COR-L47 (cell line): ENCODE measurements at places on chromosomes 16 and 17.

DNA sequence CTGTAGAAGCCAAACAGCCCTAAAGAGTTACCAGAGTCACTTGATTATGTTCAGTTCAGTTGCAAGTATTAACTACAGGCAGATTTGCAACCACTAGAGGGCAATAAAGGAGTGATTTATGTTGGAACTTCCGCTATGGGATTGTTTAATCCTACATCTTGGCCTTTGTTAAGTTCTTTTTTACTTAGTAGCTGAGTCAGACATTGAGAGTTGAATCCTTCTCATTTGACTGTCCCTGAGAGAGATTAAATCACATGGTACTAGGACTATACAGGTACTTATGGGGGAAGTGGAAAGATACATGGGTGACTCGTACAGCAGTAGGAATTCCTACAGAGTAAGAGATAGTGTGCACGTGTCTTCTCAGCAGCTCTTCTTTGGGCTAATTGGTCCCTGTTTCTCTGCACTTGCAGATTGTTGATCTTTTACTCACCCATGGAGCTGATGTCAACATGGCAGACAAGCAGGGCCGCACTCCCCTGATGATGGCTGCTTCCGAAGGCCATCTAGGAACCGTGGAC is 40.3 kb downstream of the CYB561 start:
- peak; percentile 41 for DNase-seq

DNA sequence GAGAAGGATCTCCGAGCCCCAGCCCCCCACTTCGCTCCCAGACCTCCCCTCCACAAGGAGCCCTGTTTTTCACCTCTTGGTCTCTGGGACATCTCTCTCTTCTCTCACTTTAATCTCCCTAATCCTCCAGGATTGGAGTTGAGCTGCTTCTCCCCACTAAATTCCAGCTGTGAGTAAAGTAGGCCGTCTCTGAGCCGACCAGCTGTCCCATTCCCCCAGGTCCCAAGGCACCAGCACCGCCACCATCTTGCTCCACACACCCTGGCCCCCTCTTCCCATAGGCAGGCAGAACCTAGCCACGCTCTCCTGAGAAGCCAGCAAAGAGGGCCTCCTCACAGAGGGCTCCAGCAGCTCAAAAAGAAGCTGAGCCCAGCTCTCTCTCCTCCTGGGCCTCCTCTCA is 878 bp downstream of the DLG4 start:
- no peak for DNase-seq

DNA sequence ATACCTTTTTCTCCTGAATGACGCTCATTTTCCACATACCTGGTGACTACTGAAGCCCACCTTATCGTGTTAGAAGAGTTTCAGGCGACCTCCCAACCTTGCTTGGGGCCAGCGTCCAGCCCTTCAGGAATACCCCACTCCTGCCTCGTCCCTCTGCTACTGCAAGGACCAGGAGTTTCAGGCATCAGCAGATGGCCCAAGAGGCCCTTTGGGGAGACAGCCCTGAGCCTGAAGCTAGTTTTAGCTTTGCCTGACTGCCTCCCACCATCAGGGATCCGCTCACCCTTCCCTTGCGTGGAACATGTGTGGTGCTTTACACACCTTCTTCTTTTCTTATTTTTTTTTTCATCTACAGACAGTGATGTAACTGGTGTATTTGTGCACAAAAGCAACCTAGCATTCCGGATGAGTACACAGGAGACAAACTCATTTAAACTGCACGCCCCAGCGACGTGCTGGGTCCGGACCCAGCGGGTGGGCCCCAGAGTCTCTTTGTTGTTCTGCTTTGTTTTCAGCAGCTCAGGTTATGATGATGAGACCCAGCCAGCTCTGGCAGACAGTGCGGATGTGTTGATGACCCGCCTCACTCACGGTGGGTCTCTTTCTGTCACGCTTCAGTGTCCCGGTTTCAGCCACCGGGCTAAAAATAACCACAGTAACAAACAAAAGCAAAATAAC is 242.4 kb downstream of the C16orf95 start:
- no peak for DNase-seq

- no peak for DNase-seq
These were observed 31.1 kb upstream of the CARMIL2 start for GRCh38 chr16:67613808-67614207.

DNA sequence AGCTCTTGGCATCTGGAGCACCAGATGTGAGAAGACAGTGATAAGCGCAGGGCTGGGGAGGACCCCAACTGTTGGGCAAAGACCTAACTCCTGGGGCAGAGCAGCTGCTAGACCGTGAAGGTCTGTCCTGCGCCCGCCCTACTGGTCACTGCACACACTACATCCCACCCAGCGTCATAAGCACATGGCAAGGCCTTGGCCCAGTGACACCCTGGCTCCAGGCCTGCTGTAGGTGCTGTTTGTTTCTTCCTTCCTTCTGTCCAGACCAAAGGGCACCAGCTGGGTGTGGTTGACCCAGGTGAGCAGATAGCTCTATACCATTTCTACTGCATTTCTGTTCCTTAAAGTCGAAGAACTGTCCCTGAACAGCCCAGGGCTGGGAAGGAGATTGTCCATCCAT is 6.4 kb downstream of the TRPV3 start:
- DNase-seq: no peak

DNA sequence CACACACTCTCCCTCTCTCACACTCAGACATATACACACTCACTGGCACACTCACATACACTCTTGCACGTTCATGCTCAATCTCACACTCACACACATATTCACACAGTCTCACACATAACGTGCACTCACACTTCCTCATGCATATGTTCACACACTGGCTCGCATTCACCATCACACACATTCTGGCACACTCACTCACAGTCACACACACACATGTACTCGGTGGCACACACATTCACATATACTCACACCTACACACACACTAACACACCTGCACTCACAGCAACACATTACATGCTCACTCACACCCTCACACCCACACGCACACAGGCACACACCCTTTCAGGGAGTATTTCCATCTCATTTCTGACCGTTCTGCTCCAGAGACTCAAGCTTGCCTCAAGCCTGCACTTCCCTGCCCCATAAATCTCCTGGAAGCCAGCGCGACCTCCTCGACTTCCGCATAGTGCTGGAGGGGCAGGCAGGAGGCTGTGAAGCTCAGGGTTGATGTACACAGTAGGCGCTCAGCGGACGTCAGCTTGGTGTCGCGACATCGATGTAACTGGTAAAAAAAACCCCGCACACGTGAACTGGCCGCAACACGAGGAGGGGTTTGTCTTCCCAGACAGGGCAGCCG is 66.7 kb upstream of the FOXF1 start:
- DNase-seq: no peak

- DNase-seq: no peak
These were observed 115.1 kb upstream of the CCL2 start for GRCh38 chr17:34140006-34140405.

- peak; percentile 0 for DNase-seq
These were observed 297.5 kb downstream of the CA10 start for GRCh38 chr17:51860954-51861561.

- no peak for DNase-seq
These were observed 438 bp upstream of the KCNJ12 start for GRCh38 chr17:21375757-21376080.

DNA sequence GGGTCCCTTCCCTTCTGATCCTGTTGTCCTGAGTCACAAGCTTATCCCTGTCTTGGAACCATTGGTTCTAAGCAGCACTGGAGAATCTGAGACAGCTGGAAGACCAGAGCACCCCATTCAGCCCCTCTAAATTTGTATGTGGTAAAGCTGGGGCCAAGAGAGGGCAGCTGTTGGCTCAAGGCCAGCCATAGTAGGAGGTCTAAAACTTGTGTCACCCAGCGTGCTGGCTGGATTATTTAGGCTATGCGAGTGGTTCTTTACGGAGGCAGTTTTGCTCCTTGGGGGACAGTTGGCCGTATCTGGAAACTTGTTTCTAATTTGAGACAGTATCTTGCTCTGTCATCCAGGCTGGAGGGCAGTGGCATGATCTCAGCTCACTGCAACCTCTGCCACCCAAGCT is 69.6 kb upstream of the GSE1 start:
- no peak for DNase-seq

- no peak for DNase-seq
These were observed 361.0 kb downstream of the CDH13 start for GRCh38 chr16:82987767-82988166.

- no peak for DNase-seq
These were observed 143.2 kb downstream of the ITFG1 start for GRCh38 chr16:47317465-47318240.

GRCh38 chr17:64158406-64158805 is 28.5 kb upstream of the ERN1 start:
- DNase-seq: no peak

- no peak for DNase-seq
These were observed 42.1 kb downstream of the ITGAM start for GRCh38 chr16:31301708-31302400.

DNA sequence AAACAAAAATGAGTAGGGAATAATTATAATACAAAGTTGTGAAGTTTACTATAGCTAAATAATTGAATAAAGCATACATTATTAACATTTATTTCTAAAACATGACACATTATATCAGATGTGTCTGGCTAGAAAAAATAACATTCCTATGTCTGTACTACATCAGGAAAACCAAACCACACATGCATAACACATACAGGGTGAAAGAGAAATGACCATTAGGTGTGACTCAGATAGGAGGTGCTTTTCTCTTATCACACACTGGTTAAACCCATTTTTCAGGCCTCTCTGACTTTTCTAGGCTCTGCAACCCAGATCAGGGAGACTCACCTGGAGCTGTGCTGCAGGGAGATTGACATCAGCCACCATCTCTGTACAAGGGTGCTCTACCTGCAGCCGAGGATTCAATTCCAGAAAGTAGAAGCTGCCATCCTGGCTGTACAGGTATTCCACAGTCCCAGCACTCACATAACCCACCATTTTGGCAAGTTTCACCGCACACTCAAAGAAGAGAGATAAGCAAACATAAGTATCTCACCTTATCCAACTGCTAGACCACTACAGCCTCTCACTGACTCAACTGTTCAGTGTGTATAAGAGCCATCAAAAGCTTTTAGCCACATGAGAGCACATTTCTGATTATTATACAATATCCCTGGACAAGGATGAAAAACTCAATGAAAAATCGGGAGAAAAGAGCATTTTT is 116.6 kb upstream of the C17orf78 start:
- no peak for DNase-seq

DNA sequence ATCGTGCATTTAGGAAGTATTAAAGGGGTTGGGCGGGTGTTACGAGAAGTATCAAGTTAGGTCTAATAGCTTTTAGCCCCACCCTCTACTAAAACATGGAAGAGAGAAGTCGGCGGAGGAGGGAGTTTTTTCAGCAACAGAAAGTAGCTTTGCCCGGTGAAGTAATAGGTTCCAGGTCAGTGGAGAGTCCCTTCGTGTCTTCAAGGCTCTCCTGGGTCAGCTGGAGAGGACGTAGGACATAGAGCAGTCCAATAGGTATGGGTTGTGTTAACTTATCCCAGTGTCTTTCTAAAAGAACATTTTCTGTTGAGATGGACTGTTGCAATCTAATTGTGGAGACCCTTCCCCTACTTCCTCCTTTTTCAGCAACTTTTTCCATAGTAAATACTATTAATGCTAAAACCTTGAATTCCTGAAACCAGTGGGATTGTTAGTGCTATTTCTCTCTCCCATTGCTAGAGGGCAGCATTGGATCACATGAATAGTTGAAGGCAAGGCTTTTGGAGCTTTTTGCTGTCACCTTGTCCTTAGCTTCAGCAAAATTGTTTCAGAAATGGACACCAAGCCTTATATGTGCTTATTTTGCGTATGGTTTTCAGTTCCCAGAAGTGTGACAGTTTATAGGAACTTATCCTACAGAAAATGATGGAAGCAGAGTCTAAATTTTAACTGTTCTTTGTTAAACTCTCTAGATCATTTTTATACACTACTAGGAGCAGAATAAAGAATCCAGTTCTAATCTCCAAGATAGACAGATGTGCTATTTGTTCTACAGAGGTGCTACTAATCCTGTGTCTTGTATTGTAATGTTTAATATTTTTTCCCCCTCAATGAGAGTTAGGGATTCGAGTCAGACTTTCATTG is 38.4 kb downstream of the UTP18 start:
- peak; percentile 47 for DNase-seq

DNA sequence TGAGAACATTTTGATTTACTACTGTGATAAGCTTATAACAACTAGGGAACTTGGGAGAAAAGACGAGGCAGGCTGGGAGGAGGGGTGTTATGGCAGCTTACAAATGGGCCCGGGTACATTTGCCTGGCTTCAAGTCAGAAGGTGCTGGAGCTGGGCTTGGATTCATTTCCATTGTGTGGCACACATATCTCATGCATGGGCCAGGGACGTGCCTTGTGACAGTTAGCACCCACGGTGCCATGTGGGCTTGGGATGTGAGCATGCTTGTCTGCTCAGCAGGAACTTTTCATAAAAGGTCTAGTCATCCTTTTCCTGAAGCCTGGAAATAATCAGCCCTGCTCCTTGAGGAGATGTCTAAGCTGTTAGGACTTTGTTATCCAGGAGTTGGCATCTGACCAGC is 572.2 kb downstream of the CDH13 start:
- DNase-seq: no peak

- no peak for DNase-seq
These were observed 7.3 kb downstream of the ABI3 start for GRCh38 chr17:49217651-49218413.

GRCh38 chr17:70276906-70277305 is 107.6 kb downstream of the KCNJ2 start:
- no peak for DNase-seq

DNA sequence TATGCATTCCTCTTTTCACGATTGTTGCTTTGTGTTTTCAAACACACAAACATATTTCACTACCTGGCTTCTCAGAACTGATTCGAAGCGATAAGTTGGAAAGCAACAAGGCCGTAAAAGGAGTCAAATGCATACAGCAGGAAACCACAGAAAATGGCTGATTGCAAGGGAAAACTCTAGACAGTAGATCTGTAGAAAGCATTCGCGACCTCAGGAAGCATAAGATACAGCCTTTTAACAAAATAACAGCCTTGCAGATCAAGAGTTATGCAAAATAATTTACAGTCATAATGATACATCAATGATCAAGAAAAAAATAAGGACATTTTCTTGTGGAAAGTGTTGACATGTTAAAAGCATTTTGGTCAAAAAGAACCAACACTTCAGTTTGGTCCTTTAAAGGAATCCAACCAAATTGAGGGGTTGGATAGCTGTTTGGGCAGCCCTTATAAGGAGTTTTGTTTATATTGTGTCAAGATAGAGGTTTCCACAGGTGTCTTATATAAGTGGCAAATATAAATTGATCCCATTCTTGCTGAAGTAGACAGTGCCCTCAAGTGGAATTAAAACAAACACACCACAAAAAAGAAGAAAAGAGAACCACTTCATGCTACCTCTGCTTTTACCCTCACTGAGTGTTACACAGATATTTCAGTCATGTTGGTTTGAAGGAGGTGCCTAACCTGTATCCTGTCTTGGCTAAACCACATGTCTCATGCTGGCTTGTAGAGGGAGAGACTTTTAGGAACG is 5.5 kb downstream of the CYLD start:
- no peak for DNase-seq

- no peak for DNase-seq
These were observed 15.9 kb downstream of the LITAF start for GRCh38 chr16:11570806-11571205.

- no peak for DNase-seq
These were observed 1.8 kb upstream of the NUBP1 start for GRCh38 chr16:10741844-10742243.

- no peak for DNase-seq
These were observed 11.5 kb downstream of the SMG6 start for GRCh38 chr17:2292100-2292499.

GRCh38 chr16:70725024-70725911 is 39.4 kb upstream of the MTSS2 start:
- no peak for DNase-seq
